ENCODE measurements at places on chromosomes 7 and 10.

DNA sequence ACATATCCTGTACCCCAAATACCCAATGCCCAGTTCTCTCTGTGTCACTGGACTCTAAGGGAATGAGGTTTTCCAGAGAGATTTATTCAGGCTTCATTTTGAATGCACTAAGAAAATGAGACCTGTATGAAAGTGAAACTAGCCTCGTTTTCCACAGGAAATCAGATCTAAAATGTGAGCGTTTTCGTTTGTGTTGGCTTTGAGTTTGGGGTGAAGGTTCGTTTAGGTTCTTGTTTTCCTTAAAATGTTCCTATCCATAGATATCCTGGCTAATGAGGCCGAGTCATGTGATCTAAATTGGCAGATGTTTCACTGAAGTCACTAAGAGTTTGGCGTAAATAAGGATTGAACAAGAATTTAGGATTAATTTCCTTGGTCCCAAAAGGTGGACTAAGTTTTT is 90.9 kb upstream of the BMPER start:
- no peak for DNase-seq

- no peak for DNase-seq
These were observed 28.8 kb downstream of the CNOT4 start for GRCh38 chr7:135480966-135481597.

DNA sequence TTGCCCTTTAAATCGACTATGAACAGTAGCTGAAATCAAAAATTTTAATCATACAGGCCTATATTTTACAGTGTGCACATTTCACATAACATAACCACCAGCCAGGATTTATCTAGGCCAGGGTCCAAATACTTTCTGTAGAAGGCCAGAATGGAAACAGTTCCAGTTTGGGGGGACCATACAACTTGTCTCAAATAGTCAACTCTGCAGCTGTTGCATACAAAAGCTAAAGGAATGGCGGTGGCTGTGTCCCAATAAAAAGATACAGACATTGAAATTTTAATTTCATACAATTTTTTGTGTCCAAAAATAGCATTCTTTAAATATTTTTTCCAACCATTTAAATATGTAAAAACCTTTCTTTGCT is 742 bp upstream of the TYSND1 start:
- no peak for DNase-seq

- no peak for DNase-seq
These were observed 12.4 kb upstream of the SAMD8 start for GRCh38 chr10:75098902-75099673.
